Effector memory CD4-positive, alpha-beta T cell (primary cell): ENCODE measurements at places on chromosomes 3 and 15.

- no peak for DNase-seq
These were observed 137.3 kb upstream of the UBE2E1 start for GRCh38 chr3:23668430-23668904.

- DNase-seq = no peak
These were observed 427.4 kb upstream of the NAALADL2 start for GRCh38 chr3:174431717-174432116.

- DNase-seq = no peak
These were observed 7.9 kb downstream of the RPL32 start for GRCh38 chr3:12833222-12834161.

DNA sequence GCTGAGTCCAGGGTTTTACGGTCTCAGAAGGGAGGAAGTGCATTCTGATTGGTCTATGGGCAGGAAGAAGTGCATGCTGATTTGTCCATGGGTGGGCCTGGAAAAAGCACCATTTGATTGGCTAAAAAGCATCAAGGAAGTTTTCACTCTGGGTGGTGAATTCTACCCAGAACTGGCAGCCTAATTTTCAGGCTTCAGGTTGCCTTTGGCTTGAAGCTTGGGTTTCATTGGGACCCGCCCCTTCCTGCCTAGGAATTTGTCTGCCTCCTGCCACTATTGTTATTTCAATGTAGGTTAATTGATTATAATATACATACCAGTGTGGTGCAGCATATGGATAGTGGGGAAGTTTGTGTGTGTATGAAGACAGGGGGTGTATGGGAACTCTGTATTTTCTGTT, 1355.9 kb downstream of the SI start:
- no peak for DNase-seq

DNA sequence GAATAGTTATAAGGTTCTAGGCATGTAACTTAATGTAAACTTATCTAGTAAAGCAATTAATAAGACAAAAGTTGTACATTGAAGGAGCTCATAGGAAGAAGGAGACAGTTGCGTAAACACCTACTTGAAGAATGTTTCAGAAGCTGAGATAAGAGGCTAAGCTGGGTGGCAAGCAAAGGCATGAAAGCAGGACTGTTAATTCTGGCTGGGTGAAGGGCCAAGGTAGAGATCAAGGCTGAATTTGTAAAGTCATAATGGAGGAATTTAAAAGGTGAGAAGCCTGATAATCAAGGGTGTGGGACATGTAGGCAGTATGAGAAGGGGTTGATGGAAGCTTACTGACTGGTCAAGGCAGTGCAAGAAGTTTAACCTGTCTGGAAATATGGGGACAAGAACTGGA, 80.4 kb upstream of the TGFBR2 start:
- DNase-seq = no peak

- DNase-seq = no peak
These were observed 13.2 kb downstream of the USP13 start for GRCh38 chr3:179666030-179666429.

DNA sequence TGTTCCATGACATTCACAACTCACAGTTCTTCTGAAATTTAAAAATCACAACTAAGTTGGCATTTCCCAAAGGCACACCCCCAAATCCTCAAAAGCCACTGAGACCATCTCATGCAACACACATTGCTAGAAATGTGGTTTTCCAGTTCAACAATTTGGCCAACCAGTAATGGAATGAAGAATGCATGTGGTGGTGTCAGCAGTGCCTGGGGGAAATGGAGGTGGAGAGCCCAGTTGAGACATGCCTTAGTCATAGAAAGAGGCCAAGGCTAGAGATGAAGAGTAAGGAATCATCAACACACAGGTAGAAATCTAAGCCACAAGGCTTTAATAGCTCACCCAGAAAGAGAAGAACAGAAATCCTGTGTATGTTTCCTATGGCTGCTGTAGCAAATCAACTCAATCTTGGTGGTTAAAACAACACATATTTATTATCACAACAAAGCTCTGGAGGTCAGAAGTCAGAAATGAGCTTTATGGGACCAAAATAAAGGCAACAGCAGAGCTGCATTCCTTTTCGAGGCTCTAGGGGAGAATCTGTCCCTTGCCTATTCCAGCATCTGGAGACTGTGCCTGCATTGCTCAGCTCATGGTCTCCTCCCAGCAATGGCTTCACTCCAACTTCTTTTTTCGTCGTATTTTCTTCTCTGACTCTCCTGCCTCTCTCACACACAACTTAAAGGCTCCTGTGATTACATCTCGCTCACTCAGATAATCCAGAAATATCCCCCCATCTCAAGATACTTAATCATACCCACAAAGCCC, 54.0 kb downstream of the SNTN start:
- no peak for DNase-seq

DNA sequence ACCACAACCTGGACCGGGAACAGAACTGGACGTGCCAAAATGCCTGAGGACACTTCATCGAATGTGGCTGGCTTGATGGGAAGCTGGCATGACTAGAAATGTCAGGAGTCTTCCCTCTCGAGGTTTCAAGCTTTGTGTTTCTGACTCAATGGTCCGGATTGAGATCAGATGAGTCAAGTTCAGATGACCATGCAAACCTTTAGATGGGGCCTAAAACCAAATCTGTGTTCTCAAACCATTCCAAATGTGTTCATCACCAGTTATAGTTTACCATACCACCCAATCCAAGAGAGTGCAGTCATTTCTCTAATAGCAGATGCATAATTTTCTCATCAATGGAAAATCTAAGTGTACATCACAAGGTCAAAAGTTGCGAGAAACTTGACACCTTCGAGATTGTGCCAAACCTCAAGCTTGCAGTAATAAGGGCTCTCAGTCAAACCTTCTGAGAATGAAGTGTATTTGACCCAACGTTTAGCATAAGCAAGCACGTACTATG, 369.1 kb downstream of the RORA start:
- DNase-seq = no peak
